ENCODE measurements at places on chromosomes 11 and 22.

DNA sequence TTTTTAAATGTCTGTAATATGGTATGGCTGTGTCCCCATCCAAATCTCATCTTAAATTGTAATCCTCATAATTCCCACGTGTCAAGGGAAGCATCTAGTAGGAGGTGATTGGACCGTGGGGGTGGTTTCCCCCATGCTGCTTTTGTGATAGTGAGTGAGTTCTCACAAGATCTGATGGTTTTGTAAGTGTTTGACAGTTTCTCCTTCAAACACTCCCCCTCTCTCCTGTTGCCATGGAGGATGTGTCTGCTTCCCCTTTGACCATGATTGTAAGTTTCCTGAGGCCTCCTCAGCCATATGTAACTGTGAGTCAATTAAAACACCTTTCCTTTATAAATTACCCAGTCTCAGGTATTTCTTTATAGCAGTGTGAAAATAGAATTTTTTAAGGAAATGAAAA is 31.1 kb upstream of the CD44 start:
- DNase-seq: no peak

DNA sequence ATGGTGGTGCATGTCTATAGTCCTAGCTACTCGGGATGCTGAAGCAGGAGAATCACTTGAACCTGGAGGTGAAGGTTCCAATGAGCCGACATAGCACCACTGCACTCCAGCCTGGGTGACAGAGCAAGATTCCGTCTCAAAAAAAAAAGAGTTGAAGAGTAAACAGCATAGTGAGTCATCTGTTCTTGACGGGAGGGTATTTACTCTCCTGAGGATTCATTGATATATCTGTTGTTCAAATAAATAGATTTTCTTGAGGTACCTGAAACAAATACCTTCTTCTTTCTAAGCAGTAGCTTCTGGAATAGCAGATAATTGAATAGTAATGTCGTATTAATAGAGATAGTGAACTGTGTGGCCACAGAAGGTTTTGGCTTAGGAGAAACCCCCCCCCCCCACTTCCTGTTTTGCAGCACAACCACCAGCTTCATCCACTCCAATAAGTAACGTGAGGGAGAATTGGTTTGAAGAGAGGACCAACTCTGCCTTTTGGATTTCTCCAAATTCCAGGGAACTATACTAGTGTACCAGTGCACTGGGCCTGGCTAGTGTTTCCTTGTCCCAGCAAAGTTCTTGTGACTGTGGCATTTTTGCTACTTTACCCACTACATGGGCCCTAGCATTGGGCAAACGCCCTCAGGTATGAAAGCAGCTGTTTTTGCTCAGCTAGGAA is 90.0 kb downstream of the PRMT3 start:
- DNase-seq: no peak

DNA sequence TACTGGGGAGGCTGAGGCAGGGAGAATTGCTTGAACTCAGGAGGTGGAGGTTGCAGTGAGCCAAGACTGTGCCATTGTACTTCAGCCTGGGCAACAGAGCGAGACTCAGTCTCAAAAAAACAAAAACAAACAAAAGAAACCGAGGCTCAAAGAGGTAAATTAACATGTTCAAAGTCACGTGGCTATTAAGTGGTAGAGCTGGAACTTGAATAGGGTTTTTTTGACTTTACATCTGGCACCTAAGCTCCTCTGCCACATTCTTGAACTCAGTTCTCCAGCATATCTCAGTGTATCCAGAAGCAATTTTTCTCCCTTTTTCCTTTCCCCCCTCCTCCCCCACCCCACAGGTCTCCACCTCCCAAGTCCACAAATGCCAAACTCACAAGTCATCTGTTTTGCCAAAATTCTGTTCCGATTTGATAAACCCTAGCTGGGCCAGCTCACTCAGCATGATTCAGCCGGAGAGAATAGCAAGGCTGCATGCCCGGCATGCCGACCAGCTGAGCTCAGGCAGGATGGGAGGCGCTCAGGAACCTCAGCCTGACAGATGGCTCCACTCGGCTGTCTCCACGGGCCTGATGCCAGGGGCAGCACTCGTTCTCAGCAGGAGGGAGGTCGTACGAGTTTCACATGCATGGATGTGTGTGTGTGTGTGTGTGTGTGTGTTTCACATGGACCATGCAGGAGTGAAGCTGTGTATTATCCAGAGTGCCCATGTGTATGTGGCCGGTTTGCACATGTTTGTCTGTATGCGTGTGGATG is 63.2 kb upstream of the RRAS2 start:
- DNase-seq: peak; percentile 17

DNA sequence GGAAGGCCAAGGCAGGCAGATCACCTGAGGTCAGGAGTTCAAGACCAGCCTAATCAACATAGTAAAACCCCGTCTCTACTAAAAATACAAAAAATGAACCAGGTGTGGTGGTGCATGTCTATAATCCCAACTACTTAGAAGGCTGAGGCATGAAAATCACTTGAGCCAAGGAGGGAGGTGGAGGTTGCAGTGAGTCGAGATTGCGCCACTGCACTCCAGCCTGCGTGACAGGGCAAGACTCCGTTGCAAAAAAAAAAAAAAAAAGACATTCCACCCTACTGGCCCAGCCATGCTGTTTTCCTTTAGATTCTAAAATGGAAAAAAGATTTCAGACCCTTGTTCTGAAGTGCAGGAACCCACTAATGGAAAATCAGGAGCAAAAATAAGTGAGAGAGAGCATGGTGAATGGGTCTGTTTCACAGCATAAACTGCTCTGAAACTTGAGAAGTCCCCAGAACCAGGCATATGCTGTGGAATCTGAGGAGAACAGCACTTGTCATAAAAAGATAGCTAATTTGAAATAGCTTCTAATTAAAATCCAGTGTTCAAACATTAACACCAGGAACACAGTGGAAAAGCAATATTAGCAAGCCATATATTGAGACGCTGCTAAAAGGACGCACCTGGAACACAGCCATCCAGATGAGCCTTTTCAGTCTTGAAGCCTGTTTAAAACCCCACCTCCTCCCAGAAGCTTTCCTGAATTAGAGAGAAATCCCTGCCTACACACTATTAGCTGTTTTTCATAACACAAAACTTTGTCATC is 66.3 kb upstream of the CHRM4 start:
- no peak for DNase-seq

DNA sequence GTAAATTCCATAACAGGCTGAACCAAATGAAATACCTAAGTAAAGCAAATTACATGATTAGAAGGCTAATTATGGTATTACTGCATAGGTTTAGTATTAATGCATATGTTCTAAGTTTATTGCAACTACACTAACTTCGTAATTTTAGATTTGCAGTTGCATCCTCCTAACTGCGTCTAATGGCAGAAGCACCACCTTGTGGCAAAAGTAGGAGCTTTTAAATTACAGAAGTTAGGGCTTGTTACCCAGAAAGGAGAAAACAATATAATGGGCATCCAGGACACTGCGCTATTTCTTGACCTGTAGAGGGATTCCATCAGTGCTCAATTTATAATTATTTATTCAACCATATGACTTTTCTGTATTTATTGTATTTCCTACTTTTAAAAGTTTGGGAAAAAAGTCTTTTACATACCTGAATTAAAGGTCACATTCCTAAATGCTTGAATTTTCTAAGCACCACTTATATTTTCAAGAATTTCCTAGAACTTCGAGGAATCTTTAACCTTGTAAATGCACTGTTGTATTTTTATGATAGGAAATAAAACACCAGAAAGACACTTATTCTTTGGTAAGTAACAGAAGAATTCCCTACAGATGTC is 16.3 kb upstream of the GPR83 start:
- no peak for DNase-seq

- no peak for DNase-seq
These were observed 507.6 kb downstream of the MIAT start for GRCh38 chr22:27164781-27165503.

DNA sequence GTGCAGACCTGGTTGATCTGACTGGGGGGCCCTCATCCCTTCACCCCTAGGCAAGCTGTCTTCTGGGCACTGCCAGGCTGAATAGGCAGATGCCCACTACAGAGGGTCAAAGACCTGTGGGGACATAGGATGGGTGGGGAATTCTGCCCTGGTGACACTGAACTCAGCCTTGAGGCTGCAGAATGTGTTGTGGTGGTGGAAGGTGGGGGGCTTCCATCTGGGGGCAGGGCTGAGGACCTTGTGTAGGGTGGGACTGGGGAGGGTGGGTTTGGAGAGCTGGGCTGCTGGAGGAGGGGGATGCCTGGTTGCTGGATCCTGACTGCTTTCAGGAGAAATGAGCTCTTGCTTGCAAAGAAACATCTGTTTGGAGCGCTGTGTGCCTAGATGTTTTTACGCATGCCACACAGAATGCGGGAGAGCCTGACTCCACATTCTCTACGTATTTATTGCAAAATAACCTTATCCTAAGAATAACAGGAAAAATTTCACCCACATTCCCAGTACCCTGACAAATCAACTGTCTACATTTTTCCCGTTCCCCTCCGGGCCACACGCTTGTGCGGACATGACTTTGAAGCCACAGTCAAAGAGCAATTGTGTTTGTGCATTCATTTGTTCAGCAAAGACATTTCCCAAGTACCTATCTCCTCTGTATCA is 18.3 kb downstream of the SMIM38 start:
- no peak for DNase-seq

DNA sequence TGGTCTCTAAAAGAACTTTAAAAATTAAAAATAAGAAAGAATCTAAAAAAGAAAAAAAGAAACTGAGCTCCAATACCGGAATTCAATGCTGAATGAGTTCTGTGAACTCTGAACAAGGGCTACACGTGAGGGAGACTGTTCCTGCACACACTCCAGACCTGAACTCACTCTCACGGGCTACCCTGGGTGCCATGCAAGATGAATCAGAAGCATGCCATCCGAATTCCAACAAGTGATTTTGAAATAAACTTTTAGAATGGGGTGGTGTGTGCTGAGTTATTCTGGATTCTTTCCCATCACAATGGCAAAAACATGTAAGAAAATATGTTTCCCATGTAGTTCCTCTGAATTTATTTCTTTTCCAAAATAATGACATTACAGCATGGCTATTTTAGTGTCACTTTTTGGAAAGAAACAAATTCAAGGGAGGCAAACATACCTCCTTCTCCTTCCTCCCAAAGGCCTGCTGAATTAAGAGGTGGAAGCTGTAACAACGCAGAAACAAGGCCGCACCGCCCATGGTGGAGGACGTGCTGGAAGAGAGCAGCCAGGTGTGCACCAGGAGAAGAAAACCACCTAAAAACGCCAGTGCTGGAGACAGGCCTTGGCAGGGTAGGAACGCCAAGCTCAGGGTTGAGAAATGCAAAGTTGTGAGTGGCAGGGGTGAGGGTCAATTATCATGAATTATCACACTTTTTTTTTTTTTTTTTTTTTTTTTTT is 63.2 kb upstream of the ARFGAP3 start:
- DNase-seq: no peak

DNA sequence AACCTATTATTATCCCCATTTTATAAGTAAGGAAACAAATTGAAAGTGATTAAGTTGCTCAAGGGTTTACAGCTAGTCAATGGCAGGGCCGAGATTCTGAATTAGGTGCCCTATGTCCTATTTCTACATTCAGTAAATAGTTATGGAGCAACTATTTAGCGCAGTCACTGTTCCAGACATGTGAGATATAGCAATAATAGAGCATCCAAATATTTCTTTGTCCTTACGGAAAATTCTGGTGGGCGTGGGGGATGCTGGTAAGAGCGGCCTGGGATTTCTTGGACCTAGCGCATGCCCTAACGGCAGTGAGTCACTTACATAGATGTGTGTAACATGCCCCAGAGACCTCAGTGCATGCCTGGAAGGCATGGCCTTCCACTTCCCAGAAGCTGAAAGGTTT is 4.4 kb downstream of the DTX4 start:
- DNase-seq: no peak

DNA sequence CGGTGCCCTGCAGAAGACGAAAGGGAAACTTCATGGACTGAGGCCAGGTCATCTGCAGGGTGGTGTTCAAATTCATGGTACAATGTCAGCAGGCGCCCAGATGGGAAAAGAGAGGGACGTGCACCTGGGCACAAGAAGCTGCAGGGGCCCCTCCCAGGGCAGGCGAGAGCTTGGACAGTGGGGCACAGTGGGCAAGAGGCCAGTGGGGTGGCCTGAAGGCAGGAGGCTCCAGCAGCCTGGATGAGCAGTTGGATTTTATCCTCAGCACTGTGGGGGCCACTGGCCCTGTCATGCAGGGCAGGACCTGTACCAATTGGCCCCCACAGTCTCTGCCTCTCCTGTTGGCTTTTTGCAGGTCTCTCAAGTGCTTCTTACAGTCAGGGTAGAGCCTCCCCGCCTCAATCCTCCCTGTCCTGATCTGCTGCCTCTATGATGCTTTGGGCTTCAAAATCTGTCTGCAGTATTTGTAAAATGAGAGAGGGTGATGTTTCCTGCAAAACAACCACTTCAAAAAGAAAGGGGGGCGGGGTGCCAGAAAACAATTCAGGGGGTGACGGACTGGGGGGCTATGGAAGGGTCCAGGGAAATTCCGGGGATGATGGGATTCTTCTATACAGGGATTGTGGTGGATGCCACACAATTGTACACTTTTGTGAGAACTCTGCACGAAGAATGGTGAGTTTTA is 1.7 kb upstream of the BID start:
- DNase-seq: no peak

DNA sequence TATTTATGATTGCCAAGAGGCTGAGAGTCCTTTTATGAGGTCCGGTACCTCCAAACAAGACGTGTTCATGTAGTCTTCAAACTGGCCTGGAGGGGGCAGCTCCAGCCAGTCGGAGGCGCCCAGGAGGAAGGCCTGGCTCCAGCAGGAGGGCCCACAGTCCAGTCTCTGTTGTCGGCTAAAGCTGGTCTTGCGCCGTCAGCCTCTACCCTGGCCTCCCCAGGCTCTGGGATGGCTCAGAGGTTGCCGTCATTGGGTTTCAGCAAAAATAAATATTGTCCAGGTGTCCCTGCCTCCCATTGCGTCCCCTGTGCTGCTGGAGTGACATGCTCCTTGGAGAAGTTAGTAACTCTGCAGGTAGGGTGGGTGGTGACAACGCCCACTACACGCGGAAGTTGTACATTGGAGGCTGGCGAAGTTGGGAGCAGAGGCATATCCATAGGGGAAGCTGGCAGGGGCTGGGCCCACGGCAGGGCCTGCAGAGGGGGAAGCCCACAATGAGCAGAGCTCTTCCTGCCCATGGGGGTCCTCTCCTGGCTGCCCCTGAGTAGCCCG is 1.0 kb upstream of the SLC25A1 start:
- DNase-seq: peak; percentile 6
